ENCODE measurements at places on chromosomes 5 and 9.

DNA sequence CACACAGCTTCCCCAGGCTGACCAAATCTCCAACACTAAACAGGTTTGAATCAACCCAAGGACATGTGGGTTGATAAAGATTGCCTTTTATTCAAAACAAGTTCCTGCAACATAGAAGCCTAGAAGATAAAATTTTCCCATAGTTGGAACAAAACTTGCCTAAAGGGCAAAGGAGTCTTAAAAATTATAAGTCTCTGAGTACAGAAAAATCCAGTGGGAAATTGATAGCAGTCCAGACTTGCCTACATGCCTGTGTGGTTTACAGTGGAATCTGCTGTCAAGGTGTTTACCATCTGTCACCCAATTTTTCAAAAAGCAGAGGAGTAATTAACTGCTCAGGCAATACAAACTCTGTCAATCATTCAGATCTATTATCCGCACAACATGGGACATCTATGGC lies 168.2 kb downstream of the PPP2R2B start:
- H3K4me3 ChIP-seq: no peak overlapping the region
- no peaks in the 10 kb centered on the region for H3K36me3 ChIP-seq
- no peaks in the 10 kb centered on the region for H3K27me3 ChIP-seq
- H3K4me1 ChIP-seq: no peaks in the 10 kb centered on the region
- no peak for DNase-seq
- H3K27ac ChIP-seq: no peak overlapping the region

GRCh38 chr9:2791246-2791645 lies 52.6 kb downstream of the PUM3 start:
- peaks cover 7% of the 10 kb centered on the region for H3K36me3 ChIP-seq
- no peaks in the 10 kb centered on the region for H3K4me1 ChIP-seq
- no peak for DNase-seq
- no peak overlapping the region for H3K4me3 ChIP-seq
- H3K27me3 ChIP-seq: no peaks in the 10 kb centered on the region

GRCh38 chr9:29129763-29130162 lies 1556.5 kb upstream of the C9orf72 start:
- H3K36me3 ChIP-seq: no peaks in the 10 kb centered on the region
- no peak overlapping the region for H3K4me3 ChIP-seq
- H3K27ac ChIP-seq: no peak overlapping the region
- DNase-seq: no peak
- H3K27me3 ChIP-seq: no peaks in the 10 kb centered on the region

GRCh38 chr5:135265497-135266302 lies 133.3 kb downstream of the MACROH2A1 start:
- peaks cover 3% of the 10 kb centered on the region for H3K27me3 ChIP-seq
- no peaks in the 10 kb centered on the region for H3K4me1 ChIP-seq
- no peak overlapping the region for H3K27ac ChIP-seq
- H3K36me3 ChIP-seq: no peaks in the 10 kb centered on the region

DNA sequence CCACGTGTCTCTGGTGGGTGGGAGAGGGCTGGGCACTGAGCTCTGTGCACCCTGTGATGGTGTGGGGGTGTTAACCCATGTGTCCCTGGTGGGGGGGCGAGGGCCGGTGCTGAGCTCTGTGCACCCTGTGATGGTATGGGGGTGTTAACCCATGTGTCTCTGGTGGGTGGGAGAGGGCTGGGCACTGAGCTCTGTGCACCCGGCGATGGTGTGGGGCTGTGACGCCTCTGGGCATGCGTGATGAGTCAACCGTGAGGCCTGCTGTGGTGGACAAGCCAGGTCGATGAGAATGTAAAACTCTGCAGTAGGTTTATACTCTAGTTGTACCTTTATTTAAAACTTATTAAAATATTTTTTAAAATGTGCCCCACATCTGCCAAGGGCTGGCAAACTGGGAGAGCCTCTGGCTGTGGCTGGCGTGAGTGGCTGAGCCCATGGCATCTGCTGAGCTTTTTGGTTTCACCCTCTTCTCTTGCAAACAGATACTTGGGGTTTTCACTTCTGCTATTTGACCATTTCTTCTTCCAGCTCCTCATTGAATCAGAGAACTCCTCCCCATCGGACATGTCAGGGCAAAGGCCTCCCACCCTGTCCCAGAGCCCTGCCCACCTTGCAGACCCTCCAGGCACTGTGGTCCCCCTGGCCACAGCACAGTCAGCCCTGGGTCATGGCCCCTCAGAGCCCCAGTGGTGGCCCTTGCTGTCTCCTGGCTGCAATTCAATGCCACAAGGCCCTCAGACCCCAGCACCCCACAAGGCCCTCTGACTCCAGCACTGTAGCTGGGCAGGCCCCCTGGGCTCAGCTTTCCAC lies 18.5 kb upstream of the EXOC3 start:
- no peak overlapping the region for H3K27ac ChIP-seq
- H3K36me3 ChIP-seq: no peaks in the 10 kb centered on the region
- H3K27me3 ChIP-seq: no peaks in the 10 kb centered on the region
- H3K4me1 ChIP-seq: peaks cover 5% of the 10 kb centered on the region
- no peak overlapping the region for H3K4me3 ChIP-seq
- DNase-seq: no peak

GRCh38 chr9:134852906-134853654 lies 27.5 kb upstream of the FCN2 start:
- H3K4me1 ChIP-seq: no peaks in the 10 kb centered on the region
- no peaks in the 10 kb centered on the region for H3K27me3 ChIP-seq
- H3K4me3 ChIP-seq: no peak overlapping the region

DNA sequence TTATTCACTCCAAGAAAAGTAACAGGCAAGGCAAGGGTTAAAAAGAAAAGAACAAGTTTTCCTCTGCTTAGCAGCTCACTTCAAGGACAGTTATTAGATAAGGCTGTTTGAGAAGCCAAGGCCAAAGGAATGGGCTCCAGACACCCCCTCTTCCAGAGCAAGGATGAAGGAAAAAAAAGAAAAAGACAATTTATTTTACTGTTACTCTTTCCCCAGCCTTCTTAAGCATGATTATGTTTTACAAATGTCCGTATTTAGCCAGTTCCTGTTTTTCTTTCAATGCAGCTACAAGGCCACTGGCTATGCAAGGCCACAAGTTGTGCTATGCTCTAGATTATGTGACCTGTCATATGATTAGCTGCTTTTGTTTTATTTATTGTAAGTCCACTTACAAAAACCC lies 106.5 kb upstream of the SIMC1 start:
- no peak for DNase-seq
- peaks cover 7% of the 10 kb centered on the region for H3K27me3 ChIP-seq
- no peak overlapping the region for H3K4me3 ChIP-seq
- H3K27ac ChIP-seq: no peak overlapping the region

DNA sequence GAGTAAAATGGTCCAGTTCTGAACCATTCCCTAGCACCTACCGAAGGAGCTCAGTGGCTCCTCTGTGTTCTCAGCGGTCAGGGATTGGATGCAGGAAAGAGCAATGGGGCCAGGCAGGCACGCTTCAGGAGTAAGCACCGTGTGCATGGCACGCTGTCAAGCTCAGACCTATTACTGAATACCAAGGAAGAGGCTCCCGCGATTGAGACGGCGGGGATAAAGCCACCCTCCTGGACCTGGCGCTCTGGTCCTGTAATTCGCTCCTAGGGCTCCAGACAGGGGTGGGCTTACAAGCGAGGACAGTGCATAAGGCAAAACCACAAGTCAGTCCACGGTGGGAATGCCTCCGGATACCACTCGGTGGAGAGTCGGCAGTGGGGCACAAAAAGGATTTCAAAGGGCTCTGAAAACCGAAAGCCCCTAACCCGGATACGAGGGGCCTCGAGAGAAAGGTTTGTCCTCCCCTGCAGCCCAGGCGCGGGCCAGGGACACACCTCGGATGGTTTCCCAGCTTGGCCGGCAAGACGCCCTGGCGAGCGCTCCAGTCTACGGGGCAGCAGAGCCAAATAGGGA lies 988 bp downstream of the OXCT1 start:
- no peaks in the 10 kb centered on the region for H3K27me3 ChIP-seq
- peak overlapping the region; percentile 79 for H3K27ac ChIP-seq
- H3K36me3 ChIP-seq: no peaks in the 10 kb centered on the region
- H3K4me1 ChIP-seq: peaks cover 20% of the 10 kb centered on the region
- peak overlapping the region; percentile 80 for H3K4me3 ChIP-seq
- DNase-seq: no peak
